ENCODE measurements at places on chromosomes 12 and 14.
A peak's percentile ranks its signal among the peaks of the same experiment; 100 is the strongest.

DNA sequence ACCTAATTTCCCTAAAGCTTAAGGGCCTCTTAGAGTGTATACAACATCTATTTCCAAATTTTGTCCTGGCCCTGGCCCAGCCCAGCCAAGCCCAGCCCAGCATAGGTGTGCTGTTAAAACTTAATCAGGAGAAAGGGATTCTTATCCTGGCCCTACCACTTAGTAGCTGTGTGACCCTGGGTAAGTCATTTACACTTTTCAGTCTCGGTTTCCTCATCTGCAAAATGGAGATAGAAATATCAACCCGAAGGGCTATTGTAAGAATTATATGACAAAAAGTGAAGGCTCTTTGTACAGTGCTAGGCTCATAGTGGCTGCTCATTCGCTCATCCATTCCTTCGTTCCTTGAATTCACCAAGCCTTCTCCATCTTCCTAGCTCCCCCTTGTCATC lies 442 bp downstream of the ERG28 start:
- DNase-seq, result no peak
- H3K27ac ChIP-seq, result peak overlapping the region; percentile 91
- H3K4me3 ChIP-seq, result peak overlapping the region; percentile 94
- peaks cover 29% of the 10 kb centered on the region for H3K4me1 ChIP-seq

DNA sequence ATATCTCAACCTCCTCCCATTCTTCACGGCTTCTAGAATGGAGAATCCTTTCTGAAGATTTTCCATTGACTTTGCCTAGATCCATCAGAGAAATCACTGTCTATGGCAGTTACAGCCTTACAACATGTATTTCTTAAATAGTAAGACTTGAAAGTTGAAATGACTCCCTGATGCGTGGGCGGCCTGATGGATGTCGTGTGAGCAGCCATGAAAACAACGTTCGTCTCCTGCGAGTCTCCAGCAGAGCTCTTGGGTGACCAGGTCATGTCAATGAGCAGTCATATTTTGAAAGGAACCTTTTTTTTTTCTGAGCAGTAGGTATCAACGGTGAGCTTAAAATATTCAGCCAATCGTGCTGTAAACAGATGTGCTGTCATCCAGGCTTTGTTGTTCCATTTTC lies 139.9 kb upstream of the C14orf180 start:
- no peak overlapping the region for H3K4me3 ChIP-seq
- H3K4me1 ChIP-seq, result no peaks in the 10 kb centered on the region
- DNase-seq, result no peak
- H3K27ac ChIP-seq, result no peak overlapping the region
- H3K27me3 ChIP-seq, result no peaks in the 10 kb centered on the region
- no peaks in the 10 kb centered on the region for H3K36me3 ChIP-seq

- H3K4me3 ChIP-seq, result no peak overlapping the region
- H3K4me1 ChIP-seq, result no peaks in the 10 kb centered on the region
- H3K27me3 ChIP-seq, result no peaks in the 10 kb centered on the region
- no peak for DNase-seq
These were observed 61.5 kb upstream of the RASSF8 start for GRCh38 chr12:25896981-25897380.

DNA sequence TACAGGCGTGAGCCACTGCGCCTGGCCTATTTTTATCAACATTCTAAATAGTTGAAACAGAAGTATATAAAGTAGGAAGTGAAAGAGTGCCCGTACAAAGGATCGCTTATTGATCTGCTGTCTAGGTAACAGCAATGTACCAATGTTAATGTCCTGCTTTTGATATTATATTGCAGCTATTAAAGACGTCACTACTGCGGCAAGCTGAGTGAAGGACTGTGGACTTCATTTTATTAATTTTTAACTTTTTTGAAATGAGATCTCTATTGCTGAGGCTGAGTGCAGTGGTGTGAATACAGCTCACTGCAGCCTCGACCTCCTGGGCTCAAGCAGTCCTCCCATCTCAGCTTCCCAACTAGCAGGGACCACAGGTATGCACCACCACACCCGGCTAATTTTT lies 10.8 kb downstream of the PTGR2 start:
- H3K4me3 ChIP-seq, result no peak overlapping the region
- H3K4me1 ChIP-seq, result no peaks in the 10 kb centered on the region
- no peaks in the 10 kb centered on the region for H3K27me3 ChIP-seq
- H3K36me3 ChIP-seq, result peaks cover 3% of the 10 kb centered on the region
- no peak overlapping the region for H3K27ac ChIP-seq
- no peak for DNase-seq

DNA sequence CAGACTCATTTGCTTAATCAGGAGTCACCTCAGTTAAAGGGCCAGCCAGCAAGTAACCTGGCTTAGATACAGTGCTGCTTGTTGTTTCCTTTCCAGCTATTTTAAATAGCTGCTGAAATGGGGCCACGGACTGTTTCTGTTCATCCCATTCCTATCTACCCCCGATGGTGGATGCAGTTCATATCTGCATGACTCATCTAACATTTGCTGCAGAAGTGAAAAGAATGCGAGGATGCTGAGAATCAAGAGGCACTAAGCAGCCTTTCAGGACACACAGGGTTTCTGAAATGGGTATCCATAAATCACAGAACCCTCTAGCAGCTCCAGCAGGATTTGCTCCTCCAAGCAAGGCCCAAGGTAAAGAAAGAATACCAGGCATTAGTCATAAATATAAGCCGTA lies 60.2 kb upstream of the RTRAF start:
- no peak overlapping the region for H3K4me3 ChIP-seq
- no peak for DNase-seq
- no peaks in the 10 kb centered on the region for H3K27me3 ChIP-seq
- no peak overlapping the region for H3K27ac ChIP-seq

GRCh38 chr12:13316587-13317246 lies 120.2 kb downstream of the EMP1 start:
- no peaks in the 10 kb centered on the region for H3K4me1 ChIP-seq
- no peak for DNase-seq
- peaks cover 16% of the 10 kb centered on the region for H3K27me3 ChIP-seq
- H3K36me3 ChIP-seq, result no peaks in the 10 kb centered on the region

GRCh38 chr14:87896393-87897380 lies 96.3 kb downstream of the GALC start:
- no peaks in the 10 kb centered on the region for H3K4me1 ChIP-seq
- H3K4me3 ChIP-seq, result no peak overlapping the region
- no peak overlapping the region for H3K27ac ChIP-seq
- H3K36me3 ChIP-seq, result no peaks in the 10 kb centered on the region

GRCh38 chr12:13173012-13173932 lies 23.3 kb upstream of the EMP1 start:
- H3K36me3 ChIP-seq, result no peaks in the 10 kb centered on the region
- H3K27ac ChIP-seq, result no peak overlapping the region
- H3K27me3 ChIP-seq, result peaks cover 12% of the 10 kb centered on the region
- H3K4me1 ChIP-seq, result peaks cover 32% of the 10 kb centered on the region

GRCh38 chr12:57868851-57869268 lies 22.3 kb upstream of the CTDSP2 start:
- DNase-seq, result no peak
- peaks cover 5% of the 10 kb centered on the region for H3K27me3 ChIP-seq
- H3K4me1 ChIP-seq, result peaks cover 8% of the 10 kb centered on the region
- no peak overlapping the region for H3K4me3 ChIP-seq
- no peak overlapping the region for H3K27ac ChIP-seq

- H3K27ac ChIP-seq, result peak overlapping the region; percentile 62
- no peaks in the 10 kb centered on the region for H3K27me3 ChIP-seq
- peaks cover 10% of the 10 kb centered on the region for H3K36me3 ChIP-seq
These were observed 17.4 kb downstream of the TMED10 start for GRCh38 chr14:75158843-75159614.

DNA sequence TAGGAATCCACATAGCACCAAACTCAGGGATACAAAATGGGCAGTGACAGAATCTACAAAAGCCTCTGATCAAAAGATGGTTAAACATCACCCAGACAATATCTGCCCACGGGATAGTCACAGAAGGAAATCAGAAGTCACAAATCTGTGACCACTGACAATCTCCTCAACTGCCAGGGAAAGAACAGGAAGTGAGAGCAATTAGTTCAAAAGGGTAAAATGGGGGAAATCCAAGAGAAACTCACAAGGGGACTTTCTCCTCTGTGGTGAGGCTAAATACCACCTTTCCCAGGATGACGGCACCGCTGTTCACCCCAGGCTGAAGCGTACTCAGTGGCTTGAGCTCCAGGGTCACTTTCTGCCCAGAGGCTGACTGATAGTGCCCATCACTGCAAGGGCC lies 10.7 kb downstream of the TTC5 start:
- H3K27me3 ChIP-seq, result no peaks in the 10 kb centered on the region
- peaks cover 14% of the 10 kb centered on the region for H3K4me1 ChIP-seq
- H3K27ac ChIP-seq, result peak overlapping the region; percentile 6

- H3K27me3 ChIP-seq, result no peaks in the 10 kb centered on the region
- peak overlapping the region; percentile 77 for H3K4me3 ChIP-seq
- peak overlapping the region; percentile 39 for H3K27ac ChIP-seq
- peaks cover 2% of the 10 kb centered on the region for H3K36me3 ChIP-seq
These were observed 678 bp downstream of the INF2 start for GRCh38 chr14:104689881-104690711.

GRCh38 chr12:120866108-120866507 lies 38.0 kb downstream of the SPPL3 start:
- H3K36me3 ChIP-seq, result no peaks in the 10 kb centered on the region
- H3K4me1 ChIP-seq, result peaks cover 31% of the 10 kb centered on the region
- no peak overlapping the region for H3K4me3 ChIP-seq
- H3K27me3 ChIP-seq, result no peaks in the 10 kb centered on the region
- H3K27ac ChIP-seq, result no peak overlapping the region

DNA sequence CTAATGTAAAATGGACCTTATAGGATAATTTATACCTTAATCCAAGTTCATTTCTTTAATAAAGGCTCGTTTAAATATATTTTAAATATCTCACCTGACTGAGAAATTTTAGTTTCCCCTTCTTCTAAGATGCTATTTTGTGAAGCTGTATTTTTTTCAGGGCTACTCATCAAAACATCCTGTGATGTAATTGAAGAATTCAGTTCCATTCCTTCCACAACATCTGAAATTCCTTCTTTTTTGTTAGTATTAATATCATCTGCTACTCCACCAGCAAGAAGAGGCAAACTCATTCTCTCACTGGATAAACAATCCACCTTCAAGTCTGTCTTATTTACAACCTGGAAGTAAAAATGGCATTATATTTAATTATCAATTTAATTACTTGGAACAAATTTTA lies 22.5 kb downstream of the LGALS3 start:
- H3K4me1 ChIP-seq, result no peaks in the 10 kb centered on the region
- no peak overlapping the region for H3K4me3 ChIP-seq
- peaks cover 35% of the 10 kb centered on the region for H3K36me3 ChIP-seq
- H3K27me3 ChIP-seq, result no peaks in the 10 kb centered on the region

- DNase-seq, result no peak
- H3K4me1 ChIP-seq, result no peaks in the 10 kb centered on the region
These were observed 177.9 kb upstream of the PRMT8 start for GRCh38 chr12:3313066-3313465.

DNA sequence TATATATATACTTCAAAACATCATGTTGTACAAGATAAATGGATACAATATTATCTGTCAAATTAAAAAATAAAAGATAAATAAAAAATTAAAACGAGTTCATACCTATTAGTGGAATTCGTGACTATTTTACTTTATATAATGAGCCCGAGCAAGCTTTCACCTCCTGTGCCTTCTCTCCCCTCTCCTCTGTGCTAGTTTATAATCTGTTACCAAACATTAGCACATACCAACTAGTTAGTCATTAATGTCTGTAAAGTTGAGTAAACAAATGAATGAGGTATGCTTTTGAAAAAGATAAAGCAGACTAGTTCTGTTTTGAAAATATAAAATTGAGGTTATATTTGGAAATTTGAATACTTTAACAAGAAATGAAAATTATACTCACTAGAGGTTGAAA lies 84.0 kb downstream of the LRRC9 start:
- H3K4me1 ChIP-seq, result no peaks in the 10 kb centered on the region
- no peak for DNase-seq
- peaks cover 4% of the 10 kb centered on the region for H3K27me3 ChIP-seq
- H3K36me3 ChIP-seq, result no peaks in the 10 kb centered on the region
- no peak overlapping the region for H3K27ac ChIP-seq
- no peak overlapping the region for H3K4me3 ChIP-seq

DNA sequence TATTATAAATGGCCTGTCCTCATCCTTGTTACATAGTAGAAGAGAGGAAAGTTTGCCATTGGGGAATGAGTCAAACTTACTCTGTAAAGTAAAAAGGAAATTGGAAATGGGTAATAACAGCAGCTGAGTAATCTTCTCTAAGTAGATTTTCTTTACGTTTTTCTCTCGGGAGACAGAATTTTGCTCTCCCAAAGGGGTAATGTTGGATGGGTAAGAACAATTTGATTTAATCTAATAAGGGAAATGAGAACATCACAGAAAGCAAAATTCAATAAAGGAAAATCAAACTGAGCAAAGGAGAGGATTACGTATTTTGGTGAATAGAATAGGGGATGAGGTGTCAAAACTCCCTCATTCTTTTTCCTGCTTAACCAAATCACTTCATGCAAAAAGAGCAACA lies 283.1 kb upstream of the FOXG1 start:
- no peaks in the 10 kb centered on the region for H3K27me3 ChIP-seq
- H3K4me3 ChIP-seq, result no peak overlapping the region
- H3K4me1 ChIP-seq, result no peaks in the 10 kb centered on the region
- H3K27ac ChIP-seq, result no peak overlapping the region
- no peak for DNase-seq

- no peak for DNase-seq
- H3K4me3 ChIP-seq, result no peak overlapping the region
- H3K27me3 ChIP-seq, result no peaks in the 10 kb centered on the region
- peaks cover 2% of the 10 kb centered on the region for H3K36me3 ChIP-seq
These were observed 152.9 kb upstream of the RTL1 start for GRCh38 chr14:101056446-101056845.

DNA sequence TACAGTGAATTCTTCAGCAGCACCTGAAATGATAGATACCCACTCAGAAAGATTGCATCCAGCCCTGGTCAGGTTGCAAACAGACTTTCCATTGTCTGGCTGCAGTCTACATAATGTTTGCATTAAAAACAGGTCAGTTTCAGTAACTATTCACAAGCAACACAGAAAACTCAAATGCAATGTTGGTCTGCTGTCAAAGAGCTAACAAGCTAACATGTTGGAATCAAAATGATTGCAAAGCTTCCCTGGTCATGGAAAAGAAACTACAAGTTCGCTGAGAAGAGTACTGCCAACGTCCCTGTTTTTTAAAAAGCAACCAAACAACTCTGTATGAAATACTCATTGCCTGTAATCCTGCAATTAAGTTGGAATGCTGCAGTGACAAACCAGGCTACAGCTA lies 374.7 kb downstream of the ADAMTS20 start:
- DNase-seq, result no peak
- H3K36me3 ChIP-seq, result no peaks in the 10 kb centered on the region
- no peak overlapping the region for H3K4me3 ChIP-seq

DNA sequence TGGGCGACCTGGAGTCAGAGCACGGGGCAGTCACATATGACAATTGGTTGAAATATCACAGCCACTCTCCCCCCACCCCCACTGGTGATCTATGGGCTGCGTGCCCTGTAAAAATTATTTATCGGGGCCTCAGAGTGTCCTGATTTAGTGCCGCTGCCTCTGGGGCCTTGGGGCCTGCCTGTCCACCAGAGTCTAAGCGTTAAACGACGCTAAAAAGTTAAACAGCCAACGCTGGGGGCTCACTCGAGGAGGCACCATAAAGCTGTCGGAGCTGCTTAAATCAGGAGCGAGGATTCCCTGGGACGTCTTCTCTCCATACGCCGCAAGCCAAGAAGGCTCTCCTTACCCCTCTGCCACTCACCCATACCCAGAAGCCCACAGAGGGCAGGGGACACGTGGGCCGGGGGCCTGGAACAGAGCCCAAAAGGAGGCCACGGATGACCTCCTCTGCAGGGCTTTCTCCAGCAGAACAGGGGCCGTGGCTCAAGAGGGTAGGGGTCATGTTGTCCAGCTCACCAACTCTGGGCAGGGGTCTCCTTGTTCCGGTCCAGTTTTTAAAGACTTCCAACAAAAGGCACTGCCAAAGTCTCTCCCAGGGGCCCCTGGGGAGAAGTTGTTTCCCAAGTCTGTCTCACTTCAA lies 42.2 kb downstream of the SMUG1 start:
- no peak overlapping the region for H3K27ac ChIP-seq
- peaks cover 6% of the 10 kb centered on the region for H3K27me3 ChIP-seq
- H3K36me3 ChIP-seq, result no peaks in the 10 kb centered on the region
- DNase-seq, result no peak
